ENCODE measurements at places on chromosomes 16 and 17.

DNA sequence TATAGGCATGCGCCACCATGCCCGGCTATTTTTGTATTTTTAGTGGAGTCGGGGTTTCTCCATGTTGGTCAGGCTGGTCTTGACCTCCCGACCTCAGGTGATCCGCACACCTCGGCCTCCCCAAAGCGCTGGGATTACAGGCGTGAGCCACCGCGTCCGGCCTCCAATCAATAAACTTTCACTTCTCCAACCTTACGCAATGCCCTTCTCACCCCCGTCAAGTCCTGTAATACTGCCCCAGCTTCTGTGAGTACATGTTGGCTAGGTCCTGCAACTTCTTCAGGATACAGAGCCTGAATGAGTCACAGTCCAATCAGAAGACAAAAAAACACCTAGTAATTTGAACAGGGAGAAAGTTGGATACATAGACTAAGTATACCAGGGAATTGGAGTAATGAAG lies 47.1 kb upstream of the PHOSPHO1 start:
- DNase-seq, result no peak

DNA sequence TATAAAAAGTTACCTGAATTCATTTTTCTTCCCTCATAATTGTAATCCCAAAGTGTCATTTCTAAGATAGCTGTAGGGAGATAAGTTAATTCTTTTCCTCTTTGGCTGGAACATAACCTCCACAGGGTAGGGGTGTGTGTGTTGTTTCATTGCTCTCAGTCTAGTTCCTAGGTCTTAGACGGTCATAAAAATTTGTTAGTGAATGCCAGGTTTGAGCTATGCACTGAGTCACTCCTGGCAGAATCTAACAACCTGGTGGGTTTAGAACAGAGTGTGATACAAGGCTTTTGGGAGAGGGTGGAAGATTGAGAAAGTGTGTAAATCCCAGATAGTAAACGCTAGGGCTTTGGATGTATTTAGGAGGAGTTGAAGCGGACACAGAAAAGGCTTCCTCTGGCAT lies 894 bp upstream of the PHKG2 start:
- DNase-seq, result no peak

DNA sequence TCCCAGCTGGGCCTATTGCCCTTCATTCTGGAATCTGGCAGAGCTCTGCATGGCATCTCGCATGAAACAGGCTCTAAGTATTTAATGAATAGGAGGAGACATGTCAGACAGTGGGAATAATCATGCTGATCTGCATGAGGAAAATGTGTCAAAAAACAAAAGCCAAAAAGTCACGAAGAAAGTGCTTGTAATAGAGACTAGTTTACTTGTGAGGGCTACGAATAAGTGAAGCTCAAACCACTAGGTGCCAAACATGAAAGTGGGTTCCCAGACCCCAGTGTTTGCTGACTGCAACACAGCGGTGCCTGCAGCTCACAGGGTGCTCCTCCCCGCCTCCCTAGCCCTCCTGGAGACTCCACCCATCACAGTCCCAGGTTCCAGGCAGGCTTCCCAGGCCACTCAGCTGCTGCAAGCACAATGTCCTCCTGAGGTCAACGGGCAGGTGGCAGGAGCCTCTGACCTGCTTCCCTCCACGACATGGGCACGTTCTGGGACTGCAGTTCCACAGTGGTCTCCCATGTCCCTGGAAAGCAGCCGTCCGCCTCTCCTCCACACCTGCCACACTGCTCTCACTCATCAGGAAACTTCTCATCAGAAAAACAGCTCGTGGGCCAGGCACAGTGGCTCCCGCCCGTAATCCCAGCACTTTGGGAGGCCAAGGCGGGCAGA lies 96.5 kb downstream of the ANKRD11 start:
- no peak for DNase-seq

DNA sequence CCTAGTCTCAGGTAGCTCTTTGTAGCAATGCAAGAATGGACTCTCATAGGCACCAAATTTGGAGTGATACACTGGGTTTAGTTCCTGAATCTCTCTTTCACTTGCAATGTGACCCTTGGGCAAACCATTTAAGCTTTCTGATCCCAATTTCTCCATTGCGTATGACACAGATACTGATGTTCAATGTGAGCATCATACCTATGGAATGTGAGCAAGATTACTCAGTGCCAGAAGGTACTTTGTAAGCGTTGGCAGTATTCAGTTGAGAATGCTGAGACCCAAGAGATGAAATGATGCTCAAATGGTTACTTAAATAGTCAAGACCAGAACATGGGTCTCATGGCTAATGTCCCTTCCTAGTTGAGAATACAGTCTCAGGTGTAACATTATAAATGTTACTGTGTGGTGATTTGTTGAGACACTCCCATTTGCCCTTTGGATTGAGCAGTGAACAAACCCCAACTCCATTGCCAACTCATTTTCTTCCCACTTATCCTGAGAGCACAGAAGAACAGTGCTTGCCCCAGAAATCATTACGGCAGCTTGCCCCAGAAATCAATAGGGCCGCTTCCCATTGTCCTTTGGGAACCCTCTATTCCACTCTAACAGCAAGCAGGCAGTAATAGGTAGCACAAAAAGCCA lies 134.1 kb downstream of the SOX9 start:
- no peak for DNase-seq

DNA sequence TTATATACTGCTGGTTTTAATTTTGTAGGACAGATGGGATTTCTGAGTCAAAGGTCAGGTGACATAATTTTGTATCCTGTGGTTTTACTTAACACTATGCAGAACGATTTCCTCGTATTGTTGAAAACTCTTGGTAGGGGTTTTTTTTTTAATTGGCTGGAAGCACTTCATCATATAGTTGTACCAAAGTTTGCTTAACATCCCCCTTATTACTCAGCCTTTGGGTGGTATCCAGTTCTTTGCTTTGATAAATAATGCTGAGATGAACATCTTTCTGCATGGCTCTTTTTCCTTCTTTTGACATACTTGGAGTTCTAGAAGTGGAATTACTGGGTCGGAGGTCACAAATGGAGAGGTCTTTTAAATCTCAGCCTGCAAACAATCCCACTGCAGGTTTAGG lies 419.1 kb downstream of the MAF start:
- DNase-seq, result no peak

DNA sequence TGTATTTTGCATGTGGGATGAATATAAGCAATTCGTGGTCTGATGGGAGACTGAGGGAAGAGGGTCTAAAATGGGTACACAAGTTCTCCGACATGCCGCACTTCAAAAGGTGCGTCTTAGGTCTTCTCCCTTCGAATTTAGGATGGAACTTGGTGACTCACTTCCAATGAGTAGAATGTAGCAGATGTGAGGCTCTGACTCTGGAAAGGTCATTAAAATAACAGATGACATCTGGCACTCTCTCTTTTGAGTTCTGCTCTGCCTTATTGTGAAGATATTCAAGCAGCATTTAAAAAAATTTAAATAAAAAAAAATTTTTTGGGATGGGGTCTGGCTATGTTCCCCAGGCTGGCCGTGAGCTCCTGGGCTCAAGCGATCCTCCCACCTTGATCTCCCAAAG lies 92.7 kb downstream of the TMEM100 start:
- DNase-seq, result no peak

DNA sequence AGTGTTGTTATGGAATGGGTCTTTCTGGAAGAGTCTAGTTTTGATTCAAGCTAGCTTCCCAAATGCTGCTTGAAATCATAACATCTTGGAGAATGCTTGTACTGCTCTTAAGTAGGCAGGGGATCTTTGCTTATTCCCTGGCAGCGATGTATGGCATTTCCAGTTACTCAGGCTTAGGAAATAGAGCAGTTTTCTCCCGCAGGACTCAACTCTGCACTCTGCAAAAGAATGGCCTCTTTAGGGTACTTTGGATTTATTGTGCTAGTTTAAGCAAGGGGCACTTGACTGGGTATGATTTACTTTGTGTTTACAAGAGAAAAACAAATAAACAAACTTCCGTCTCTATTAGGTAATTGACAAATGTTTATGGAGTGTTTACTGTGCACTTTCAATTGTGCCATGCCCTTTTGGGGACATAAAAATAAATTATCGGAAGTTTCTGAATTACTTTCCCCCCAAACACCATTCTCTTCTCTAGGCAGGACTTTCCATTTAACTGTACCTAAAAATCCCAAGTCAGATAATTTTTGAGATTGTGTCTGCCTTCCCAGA lies 164.0 kb downstream of the MAP2K6 start:
- no peak for DNase-seq

Measured in activated T-helper 1 cell treated with anti-CD3 and anti-CD28 coated beads, Interleukin-2, amount 50 U/mL, for 16 hours (primary cell).